CD4-positive, CD25-positive, alpha-beta regulatory T cell (primary cell): ENCODE measurements at places on chromosomes 5 and 9. TPM values are rescaled to one million over a fixed set of nuclear protein-coding genes. Genes with fewer than 3 reads are reported as not detected.

Gene PPP2R2B
- 16.7 TPM for total RNA-seq

Gene EIF4E1B
- not detected for total RNA-seq

Gene HMHB1
- total RNA-seq: not detected

Gene RFX3
- 40.4 TPM for total RNA-seq

DNA sequence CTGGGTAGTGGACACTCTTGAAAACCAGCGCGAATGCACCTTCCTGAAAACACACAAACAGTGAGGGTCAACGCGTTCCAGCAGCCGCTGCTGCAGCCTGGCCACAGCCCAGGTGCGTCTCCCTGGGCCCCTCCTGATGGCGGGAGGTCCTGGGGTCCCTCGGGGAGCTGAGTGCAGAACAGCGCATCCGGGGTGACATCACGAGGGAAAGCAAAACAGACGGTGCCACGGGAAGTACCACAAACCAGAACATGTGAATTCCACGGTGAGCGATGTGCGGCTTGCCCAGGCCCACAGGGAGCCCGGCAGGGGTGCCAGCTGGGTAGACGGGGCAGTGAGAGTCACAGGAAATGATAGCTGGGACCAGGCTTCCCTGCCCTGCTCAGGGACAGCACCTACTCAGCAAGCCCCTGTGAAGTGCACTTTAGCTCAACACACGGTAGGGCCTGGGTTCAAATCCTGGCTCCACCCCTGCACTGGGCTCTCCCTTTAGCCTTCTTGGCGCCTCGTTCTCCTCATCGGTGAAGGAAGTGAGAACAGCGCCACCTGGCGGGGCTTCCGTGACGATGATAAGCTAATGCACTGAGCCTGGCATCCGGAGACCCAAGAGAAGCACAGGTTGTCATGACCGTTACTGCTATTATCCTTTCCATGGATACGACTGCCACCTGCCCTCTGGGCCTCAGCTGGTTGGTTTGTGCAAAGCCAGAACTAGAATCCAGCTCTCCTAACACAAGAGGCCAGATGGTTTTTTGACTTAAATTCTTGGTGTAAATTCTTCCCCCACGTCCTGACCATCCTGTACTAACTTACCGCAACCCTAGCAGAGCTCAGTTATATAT lies 24.6 kb downstream of the GFPT2 start:
- H3K36me3 ChIP-seq: no peaks in the 10 kb centered on the region
- peak; percentile 78 for DNase-seq
- H3K4me1 ChIP-seq: peaks cover 5% of the 10 kb centered on the region
- no peak overlapping the region for H3K4me3 ChIP-seq
- H3K27ac ChIP-seq: no peak overlapping the region

DNA sequence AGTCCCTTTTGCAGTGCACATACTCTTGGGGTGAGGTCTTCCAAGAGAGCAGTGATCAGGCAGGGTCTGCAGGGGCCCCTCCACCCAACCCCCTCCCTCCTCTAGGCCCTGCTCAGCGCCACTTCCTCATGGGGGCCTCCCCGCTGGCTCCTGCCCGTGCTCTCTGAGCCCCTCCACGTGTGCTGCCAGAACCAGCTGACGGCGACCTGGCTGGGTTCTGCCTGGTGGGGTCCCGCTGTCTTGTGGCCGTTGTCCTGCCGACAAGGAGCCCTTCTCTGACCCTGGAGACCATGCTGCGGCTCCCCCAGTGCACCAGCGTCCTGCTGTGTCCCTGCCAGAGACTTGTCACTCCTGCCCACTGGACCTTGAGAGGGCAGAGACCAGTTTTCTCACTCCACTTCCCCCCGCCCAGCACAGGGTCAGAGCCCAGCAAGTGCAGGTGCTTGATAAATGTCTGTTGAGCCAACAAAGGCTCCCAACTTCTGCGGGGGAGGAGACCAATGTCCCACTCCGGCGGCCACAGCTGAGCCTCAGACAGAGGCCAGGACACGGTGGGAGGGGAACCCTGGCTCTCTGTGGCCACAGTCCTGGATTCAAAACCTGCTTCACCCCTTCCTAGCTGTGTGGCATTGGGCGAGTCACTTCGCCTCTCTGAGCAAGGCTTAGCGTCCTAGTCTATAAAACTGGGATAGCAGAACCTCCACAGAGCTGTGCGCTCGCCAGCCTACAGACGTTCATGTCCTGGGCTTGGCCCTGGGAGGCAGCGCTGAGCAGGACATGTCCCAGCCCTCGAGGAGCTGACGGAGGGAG lies 24.8 kb downstream of the SARDH start:
- no peaks in the 10 kb centered on the region for H3K27me3 ChIP-seq
- H3K4me1 ChIP-seq: peaks cover 15% of the 10 kb centered on the region
- no peak overlapping the region for H3K4me3 ChIP-seq
- H3K36me3 ChIP-seq: no peaks in the 10 kb centered on the region

- no peaks in the 10 kb centered on the region for H3K4me1 ChIP-seq
- H3K36me3 ChIP-seq: no peaks in the 10 kb centered on the region
- no peak overlapping the region for H3K27ac ChIP-seq
- H3K27me3 ChIP-seq: no peaks in the 10 kb centered on the region
Observed at GRCh38 chr9:130775336-130775991, 59.6 kb upstream of the ABL1 start.

DNA sequence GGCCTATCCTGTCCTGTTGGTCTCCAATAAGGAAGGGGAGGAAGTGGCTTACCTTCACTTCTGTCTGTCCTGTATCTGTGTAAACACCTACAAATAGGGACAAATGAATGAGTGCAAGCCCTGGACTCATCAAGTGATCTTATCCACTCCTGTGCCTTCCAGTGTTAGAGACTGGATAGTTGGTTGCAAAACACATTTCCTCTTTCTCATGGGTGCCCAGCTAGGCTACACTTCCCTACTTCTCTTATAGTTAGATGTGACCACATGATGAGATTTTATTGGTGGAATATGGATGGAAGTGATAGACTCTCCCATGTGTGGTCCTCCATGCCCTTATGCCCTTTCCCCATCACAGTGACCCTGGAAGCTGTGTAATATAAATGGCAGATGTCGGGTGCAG lies 16.9 kb upstream of the PFDN1 start:
- H3K27ac ChIP-seq: no peak overlapping the region
- H3K27me3 ChIP-seq: peaks cover 2% of the 10 kb centered on the region
- no peak overlapping the region for H3K4me3 ChIP-seq
- H3K36me3 ChIP-seq: no peaks in the 10 kb centered on the region
- H3K4me1 ChIP-seq: no peaks in the 10 kb centered on the region

DNA sequence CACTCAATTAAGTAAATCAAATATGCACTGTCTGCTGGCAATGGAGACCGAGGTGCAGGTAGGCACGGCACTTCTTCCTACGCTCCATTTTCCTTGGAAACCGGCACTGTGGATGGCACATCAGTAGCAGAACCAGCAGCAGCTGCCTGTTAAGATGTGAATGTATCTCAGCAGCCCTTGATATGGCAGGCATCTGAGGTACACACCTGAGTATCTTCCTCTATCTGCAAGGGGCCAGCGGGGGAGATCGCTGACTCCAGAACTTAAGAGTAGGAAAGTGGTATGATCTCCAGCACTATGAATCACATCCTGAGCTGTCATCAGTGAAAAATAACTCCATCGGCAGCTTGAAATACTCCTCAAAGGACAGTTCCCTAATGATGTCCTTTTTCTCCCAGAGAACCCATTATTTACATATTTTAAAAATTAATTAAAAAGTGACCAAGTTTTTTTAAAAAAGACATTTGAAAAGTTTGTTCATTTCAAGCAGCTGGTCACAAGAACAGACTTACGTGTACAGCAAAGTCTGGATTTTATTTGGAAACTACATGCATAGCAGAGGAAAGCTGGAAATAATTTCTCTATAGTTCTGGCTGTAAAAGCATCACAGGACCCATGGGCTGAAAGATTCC lies 97.1 kb downstream of the ADAMTS12 start:
- DNase-seq: no peak
- H3K36me3 ChIP-seq: no peaks in the 10 kb centered on the region
- H3K4me1 ChIP-seq: no peaks in the 10 kb centered on the region
- no peak overlapping the region for H3K4me3 ChIP-seq
- H3K27ac ChIP-seq: no peak overlapping the region

DNA sequence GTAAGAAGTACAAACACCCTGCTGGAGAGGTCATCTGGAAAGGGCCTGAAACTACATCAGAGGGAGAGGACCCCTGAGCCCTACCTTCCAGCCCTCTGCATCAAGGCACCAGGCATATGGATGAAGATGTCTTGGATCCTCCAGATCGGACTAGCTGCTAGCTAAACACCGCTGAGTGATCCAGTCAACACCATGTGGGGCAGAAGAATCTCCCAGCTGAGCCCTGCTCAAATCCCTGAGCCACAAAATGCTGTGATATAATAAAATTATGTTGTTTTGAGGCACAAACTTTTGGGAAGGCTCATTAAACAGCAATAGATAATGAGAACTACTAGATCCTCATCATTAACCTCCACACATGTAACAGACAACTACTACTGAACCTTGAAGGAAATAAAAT lies 155.2 kb downstream of the FRMD3 start:
- DNase-seq: no peak
- H3K27me3 ChIP-seq: no peaks in the 10 kb centered on the region
- H3K36me3 ChIP-seq: no peaks in the 10 kb centered on the region
- no peak overlapping the region for H3K27ac ChIP-seq
- no peak overlapping the region for H3K4me3 ChIP-seq

GRCh38 chr5:43623048-43623680 lies 20.2 kb downstream of the NNT start:
- no peaks in the 10 kb centered on the region for H3K27me3 ChIP-seq
- peaks cover 20% of the 10 kb centered on the region for H3K36me3 ChIP-seq
- no peak for DNase-seq
- no peak overlapping the region for H3K27ac ChIP-seq
- no peak overlapping the region for H3K4me3 ChIP-seq

- no peaks in the 10 kb centered on the region for H3K36me3 ChIP-seq
- H3K27me3 ChIP-seq: no peaks in the 10 kb centered on the region
- DNase-seq: no peak
- H3K4me3 ChIP-seq: no peak overlapping the region
- no peak overlapping the region for H3K27ac ChIP-seq
Observed at GRCh38 chr5:150123542-150123941, 32.1 kb downstream of the PDGFRB start.

DNA sequence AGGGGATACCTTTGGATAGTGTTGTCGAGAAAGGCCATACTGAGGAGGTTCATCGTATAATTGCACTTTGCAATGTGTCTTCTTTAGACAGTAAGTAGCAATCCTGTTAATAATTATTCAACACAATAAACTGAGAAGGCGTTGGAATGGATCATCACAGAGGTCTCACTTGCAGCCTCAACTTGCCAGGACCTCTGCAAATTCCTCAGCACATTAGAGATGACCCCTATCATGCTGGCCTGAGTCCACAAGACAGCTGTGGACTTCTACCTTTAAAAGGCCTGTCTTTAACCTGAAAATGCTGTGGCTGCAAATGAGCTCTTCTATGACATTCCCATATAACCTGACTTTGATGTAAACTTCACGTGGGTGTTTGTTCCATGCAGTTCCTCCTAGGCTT lies 14.1 kb downstream of the SH3TC2 start:
- no peaks in the 10 kb centered on the region for H3K36me3 ChIP-seq
- H3K27me3 ChIP-seq: peaks cover 7% of the 10 kb centered on the region
- no peak overlapping the region for H3K27ac ChIP-seq

- H3K36me3 ChIP-seq: peaks cover 56% of the 10 kb centered on the region
- H3K27ac ChIP-seq: no peak overlapping the region
- DNase-seq: no peak
- H3K4me1 ChIP-seq: peaks cover 30% of the 10 kb centered on the region
Observed at GRCh38 chr9:113278840-113279239, 3.4 kb downstream of the PRPF4 start.

- no peaks in the 10 kb centered on the region for H3K36me3 ChIP-seq
- no peak for DNase-seq
Observed at GRCh38 chr5:108543486-108543885, 161.6 kb upstream of the FBXL17 start.

DNA sequence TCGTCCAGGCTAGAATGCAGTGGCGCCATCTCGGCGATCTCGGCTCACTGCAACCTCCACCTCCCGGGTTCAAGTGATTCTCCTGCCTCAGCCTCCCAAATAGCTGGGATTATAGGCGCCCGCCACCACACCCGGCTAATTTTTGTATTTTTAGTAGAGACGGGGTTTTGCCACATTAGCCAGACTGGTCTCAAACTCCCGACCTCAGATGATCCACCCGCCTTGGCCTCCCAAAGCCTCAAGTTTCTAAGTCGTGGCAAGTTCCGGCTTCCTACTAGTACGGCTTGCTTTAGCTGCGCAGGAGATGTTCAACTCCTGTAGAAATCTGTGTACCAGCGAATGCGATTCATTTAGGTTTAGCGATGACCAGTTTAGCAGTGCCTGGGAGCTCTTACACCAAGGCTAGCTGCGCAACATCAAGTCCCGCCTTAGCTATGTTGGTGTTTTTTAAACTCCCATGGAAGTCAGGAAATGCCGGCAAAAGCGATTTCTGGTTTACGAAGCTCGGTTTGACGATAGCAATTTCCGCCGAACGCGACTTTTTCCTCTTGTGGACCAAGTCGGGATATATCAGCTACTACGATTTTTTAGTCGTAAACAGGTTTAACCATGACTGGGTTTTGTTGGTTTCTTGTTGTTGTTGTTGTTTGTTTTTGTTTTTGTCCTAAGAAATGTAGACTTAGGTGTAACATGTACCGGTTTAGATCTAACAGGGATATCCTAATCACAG lies 46.4 kb downstream of the ANXA2R start:
- peak overlapping the region; percentile 100 for H3K4me3 ChIP-seq
- no peaks in the 10 kb centered on the region for H3K27me3 ChIP-seq
- peaks cover 42% of the 10 kb centered on the region for H3K4me1 ChIP-seq
- no peaks in the 10 kb centered on the region for H3K36me3 ChIP-seq
- H3K27ac ChIP-seq: peak overlapping the region; percentile 96
- DNase-seq: peak; percentile 57

DNA sequence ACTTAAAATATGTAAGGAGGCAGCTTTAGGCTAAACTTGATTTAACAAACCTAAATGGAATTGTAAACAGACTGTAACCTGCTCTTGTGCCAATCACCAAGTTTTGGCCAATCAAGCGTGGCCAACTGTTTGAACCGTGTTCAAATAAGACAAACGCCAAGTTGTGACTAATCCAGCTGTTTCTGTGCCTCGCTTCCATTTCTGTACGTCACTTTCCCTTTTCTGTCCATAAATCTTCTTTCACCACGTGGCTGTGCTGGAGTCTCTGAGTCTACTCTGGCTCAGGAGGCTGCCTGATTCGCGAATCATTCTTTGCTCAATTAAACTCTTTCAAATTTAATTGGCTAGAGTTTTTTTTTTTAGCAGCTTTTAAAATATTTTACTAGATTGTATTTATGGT lies 71.3 kb downstream of the LIX1 start:
- H3K27ac ChIP-seq: no peak overlapping the region
- H3K4me3 ChIP-seq: no peak overlapping the region
- H3K4me1 ChIP-seq: no peaks in the 10 kb centered on the region
- H3K27me3 ChIP-seq: peaks cover under 1% of the 10 kb centered on the region
- DNase-seq: no peak

GRCh38 chr5:139982157-139982974 lies 60.7 kb downstream of the NRG2 start:
- H3K36me3 ChIP-seq: no peaks in the 10 kb centered on the region
- no peaks in the 10 kb centered on the region for H3K27me3 ChIP-seq
- no peaks in the 10 kb centered on the region for H3K4me1 ChIP-seq
- H3K27ac ChIP-seq: no peak overlapping the region
- no peak for DNase-seq
